Heart left ventricle (tissue), 16 donors: ENCODE measurements at places on chromosomes 4 and X. TPM values are rescaled to one million over a fixed set of nuclear protein-coding genes. Genes with fewer than 3 reads are reported as not detected.
A peak's percentile ranks its signal among the peaks of the same experiment; 100 is the strongest.

- H3K4me3 ChIP-seq: no peak overlapping the region
- H3K4me1 ChIP-seq: peaks cover 17% of the 10 kb centered on the region
- H3K36me3 ChIP-seq: no peaks in the 10 kb centered on the region
- no peak for DNase-seq
- H3K27ac ChIP-seq: no peak overlapping the region
Measured at GRCh38 chr4:83335701-83336100, 1.1 kb upstream of the HPSE start.

LPAR4 gene
- 0.23 TPM for total RNA-seq

- no peaks in the 10 kb centered on the region for H3K27me3 ChIP-seq
- peak overlapping the region; percentile 83 for H3K27ac ChIP-seq
Measured at GRCh38 chr4:88609387-88609786, 17.1 kb downstream of the HERC3 start.

DNA sequence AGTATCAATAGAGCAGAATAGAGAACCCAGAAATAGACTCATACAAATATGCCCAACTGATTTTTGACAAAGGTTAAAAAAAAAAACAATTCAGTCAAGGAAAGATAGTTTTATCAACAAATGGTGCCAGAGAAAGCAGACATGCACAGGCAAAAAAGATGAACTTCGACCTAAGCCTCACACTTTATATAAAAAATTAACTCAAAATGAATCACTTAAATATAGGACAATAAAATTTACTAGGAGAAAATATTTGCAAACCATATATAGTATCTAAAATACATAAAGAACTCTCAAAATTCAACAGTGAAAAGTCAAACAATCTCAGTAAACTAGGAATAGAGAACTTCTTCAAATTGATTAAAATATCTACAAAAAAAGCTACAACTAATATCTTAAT is 29.7 kb downstream of the HUWE1 start:
- no peaks in the 10 kb centered on the region for H3K4me1 ChIP-seq
- H3K27ac ChIP-seq: no peak overlapping the region
- no peaks in the 10 kb centered on the region for H3K27me3 ChIP-seq
- no peak for DNase-seq
- H3K4me3 ChIP-seq: no peak overlapping the region
- H3K36me3 ChIP-seq: peaks cover 22% of the 10 kb centered on the region
